ENCODE measurements at places on chromosomes 7 and 10. TPM values are rescaled to one million over a fixed set of nuclear protein-coding genes. Genes with fewer than 3 reads are reported as not detected.

DNA sequence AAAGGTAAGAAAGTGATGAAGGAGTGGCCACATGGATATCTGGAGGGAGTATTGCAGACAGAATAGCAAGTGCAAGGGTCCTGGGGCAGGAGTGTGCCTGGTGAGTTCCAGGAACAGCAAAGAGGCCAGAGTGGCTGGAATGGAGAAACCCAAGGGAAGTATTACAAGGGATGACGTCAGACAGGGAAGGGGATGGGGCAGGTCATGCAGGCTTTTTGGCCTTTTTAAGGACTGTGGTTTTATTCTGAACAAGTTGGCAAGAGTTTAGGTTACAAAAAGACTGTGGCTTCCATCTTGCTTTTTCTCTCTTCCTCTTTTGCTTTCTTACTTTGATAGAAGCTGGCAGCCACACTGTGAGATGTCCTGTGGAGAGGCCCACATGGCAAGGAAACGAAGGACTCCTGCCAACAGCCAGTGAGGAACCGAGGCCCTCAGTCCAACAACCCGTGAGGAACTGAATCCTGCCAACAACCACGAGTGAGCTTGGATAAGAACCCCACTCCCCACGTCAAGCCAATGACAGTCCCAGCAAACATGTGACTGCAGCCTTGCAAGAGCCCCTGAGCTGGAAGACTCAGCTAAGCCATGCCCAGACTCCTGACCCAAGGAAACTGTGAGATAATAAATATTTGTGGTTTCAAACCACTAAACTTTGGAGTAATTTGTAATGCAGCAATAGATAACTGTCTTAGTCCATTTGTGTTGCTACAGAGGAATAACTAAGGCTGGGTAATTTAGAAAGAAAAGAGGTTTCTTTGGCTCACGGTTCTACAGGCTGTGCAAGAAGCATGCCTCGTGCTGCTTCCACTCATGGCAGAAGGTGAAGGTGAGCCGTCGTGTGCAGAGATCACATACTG lies 19.8 kb upstream of the KDM7A start:
- DNase-seq, result no peak

GRCh38 chr7:82098414-82098813 lies 328.6 kb upstream of the HGF start:
- DNase-seq, result no peak

The CCDC3 gene
- total RNA-seq, result 12.8 TPM

- DNase-seq, result no peak
Measured at GRCh38 chr7:1010226-1010625, 27.2 kb downstream of the CYP2W1 start.

- no peak for DNase-seq
Measured at GRCh38 chr10:26386781-26387180, 51.4 kb upstream of the APBB1IP start.

DNA sequence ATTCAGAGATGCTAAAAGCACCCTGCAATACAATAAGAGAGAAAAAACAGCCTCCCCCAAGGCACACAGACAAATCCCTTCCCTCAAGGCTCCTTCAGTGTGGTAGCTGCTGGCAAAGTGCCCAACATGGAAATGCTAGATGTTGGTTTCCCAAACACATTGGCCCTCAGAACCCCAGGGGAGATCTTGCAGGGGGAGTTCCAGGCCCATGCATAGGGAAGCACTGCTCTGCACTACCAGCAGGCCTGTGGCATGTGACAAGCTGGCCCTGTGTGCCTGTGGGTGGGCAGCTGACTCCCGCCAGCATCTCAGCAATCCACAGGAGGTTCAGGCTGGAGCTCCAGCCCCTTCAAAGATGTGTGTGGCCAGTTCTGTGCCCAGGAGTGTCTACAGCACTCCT lies 16.8 kb upstream of the CSGALNACT2 start:
- DNase-seq, result no peak

DNA sequence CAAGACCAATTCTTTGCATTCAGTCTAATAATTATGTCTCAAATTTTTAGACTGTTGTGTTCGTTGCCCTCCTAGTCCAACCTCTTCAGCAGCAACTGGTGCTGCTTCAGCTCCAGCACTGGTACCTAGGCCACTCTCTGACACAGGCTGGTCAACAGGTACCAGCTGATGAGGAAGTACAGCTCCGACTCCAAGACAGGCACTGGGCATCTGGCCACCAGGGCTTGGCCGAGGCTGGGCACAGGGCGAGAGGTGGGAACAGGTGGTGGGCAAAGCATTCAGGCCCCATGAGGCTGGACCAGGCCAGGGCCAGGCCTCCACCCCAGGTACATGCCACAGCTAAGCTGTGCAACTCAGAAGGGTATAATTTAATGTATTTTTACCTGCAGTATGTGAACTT lies 151.5 kb upstream of the AGR3 start:
- DNase-seq, result no peak

The GSTO2 gene
- 13.8 TPM for total RNA-seq
